ENCODE measurements at places on chromosomes 2 and 18.

- DNase-seq, result peak; percentile 21
Measured at GRCh38 chr2:85309699-85310321, 18.0 kb downstream of the TGOLN2 start.

DNA sequence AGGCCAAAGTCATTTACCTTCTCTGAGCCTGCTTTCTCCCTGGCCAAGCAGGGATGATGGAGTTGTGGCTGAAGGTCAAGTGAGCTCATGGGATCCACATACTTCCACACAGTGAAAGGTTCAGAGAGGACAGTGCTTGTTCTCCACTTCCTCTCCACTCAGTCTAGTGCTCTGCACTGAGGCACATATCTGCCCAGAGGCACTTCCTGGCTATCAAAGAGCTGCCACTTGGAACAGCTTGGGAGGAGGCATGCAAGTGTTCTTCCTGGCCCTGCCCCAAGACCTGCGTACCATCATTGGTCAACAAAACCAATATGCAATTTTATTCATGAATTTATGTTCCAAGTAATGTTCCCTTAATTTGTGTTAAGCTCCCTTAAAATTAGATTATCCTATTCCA lies 71.9 kb downstream of the RNF152 start:
- no peak for DNase-seq

DNA sequence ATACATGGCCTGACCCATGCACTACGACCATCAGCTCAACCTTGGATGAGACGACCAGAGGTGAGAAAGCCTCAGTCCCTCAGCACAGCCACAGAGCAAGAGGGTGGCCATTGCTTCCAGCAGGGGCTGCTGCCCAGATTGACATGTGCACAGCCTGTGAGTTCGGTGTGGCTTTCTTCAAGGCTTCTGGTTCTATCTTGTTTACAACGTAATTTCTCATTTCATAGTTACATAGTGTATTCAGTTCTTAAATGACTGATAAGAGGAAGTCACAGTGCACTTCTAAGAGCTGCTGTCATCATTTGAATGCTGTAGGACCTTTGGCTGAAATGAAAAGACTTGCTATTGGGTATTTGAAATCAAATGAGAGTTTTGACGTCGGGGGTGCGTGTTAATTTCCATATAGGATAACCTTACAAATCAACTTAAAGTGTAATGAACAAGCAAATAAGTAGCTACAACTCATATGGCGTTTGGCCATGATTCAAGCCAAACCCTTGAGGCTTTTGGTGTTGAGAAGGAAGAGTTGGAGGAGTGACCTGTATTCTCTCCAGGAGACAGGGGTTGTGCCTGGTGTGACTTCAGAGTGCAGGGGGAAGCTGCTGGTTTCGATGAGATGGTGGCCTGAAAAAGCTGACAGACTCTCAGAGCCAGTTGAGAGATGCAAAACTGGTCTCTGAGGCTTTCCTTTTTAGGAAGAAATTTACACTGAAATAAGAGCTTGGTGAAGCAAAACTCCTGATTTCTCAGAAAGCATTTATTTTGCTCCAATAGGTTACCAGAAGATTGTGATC lies 51.0 kb downstream of the TSHZ1 start:
- no peak for DNase-seq

DNA sequence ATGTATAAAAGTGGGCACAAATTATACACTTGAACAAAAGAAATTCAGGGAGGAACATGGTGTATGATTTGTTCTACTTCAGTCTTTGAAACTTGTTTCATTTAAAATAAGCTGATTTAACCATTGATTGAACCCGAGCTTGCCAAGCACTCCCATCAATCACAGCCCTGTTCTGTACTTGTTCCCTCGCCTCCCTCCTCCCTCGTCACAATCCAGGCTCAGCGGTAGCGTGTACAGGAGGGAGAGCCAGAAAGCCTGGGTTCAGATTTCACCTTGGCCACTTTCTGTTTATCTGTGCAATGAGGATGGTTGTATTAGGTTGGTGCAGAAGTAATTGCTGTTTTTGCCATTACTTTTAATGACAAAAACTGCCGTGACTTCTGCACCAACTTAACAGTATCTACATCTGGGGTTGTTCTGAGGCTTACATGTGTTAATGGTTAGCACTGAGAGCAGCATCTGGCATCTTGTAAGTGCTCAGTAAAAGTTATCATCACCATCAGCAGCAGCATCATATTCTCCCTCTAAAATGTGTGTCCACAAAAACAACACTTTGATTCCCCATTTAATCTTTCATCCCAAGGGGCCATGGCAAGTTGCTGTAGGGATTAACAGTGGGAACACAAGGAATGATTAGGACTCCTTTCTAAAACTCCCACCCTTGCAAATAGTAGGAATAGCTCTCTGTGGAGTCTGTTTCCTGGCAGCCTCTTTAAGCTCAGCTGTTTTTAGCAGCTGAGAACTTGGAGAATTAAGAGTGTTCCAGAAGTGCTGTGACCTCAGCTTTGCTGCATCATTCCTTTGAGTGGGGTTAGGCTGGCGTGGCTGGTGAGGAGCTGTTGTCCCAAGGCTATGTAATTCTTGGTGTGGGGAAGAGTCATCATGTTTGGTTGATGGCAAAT lies 4.7 kb downstream of the DPYSL5 start:
- no peak for DNase-seq

GRCh38 chr2:158507679-158508078 lies 50.9 kb downstream of the PKP4 start:
- no peak for DNase-seq

DNA sequence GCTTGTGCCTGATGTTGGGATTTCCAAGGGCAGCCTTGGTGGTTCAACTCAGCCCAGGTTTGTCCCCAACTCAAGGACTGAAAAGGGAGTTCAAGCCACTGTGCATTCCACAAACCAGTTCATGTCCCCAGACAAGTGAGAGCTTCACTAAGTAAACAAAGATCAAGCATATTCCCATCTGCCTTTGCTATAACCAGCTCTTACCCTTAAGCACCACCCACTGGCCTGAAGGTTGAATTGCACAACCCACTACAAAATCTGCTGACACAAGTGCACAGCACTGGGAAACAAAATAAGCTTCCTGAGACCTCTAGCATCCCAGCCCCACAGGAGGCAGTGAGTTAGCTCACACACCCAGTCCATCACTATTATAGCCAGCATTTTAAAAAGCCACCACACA lies 516.7 kb downstream of the NR4A2 start:
- DNase-seq, result no peak

GRCh38 chr2:189379731-189380261 lies 61.5 kb upstream of the WDR75 start:
- no peak for DNase-seq

DNA sequence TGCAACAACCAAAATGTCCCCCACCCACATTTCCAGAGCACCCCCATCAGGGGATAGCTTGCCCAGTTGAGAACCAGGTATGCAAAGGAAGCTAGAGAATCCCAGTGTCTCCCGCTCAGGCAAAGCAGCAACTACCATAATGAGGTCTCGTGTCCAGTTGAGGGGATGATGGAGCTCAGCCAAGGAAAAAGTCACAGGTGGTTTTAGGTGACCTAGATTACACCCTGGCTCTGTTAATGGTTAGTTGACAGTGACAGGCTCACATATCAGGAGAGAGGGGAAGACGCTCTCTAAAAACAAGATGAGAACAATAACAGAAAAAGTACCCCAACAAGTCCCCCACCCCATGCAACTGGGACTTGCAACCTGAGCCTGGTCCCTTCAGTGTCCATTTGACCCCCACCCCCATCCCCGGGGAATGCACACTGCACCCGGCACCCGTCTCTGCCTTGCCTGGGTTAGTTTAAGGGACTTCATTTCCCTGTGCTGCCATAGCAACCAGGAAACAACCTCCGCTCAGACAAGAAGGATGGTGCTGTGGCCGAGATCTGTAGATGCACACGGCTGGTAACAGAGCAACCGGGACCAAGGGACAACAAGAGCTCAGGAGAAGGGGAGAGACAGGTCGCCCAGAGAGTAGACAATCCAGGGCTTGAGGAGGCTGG lies at the start of gene KIAA2012:
Gene KIAA2012 (plus strand): TSS at position 519 of the 665 bp plus-strand sequence. CDS start 373 bp downstream, outside the sequence.
- DNase-seq, result no peak

GRCh38 chr2:45014016-45014702 lies 4.9 kb upstream of the SIX2 start:
- DNase-seq, result no peak

DNA sequence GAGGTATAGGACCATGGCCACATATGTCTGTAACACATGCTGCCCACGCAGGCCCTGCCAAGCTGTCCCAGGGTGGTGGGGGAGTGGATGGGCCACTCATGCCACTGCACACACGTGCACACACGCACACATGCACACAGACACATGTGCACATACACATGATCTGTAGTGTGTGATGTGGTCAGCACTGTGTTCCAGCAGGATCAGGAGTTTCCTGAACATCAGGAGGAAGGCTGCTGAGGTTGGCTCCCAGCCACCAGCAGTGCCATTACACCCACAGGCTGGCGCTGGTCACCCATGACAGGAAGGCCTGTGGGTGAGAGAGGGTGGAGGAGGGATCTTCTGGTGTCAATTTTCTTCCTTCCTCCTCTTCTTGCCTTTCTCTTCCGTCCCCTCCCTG lies 44.7 kb downstream of the POMC start:
- no peak for DNase-seq

- DNase-seq, result no peak
Measured at GRCh38 chr2:220096406-220096805, 469.0 kb downstream of the SLC4A3 start.

DNA sequence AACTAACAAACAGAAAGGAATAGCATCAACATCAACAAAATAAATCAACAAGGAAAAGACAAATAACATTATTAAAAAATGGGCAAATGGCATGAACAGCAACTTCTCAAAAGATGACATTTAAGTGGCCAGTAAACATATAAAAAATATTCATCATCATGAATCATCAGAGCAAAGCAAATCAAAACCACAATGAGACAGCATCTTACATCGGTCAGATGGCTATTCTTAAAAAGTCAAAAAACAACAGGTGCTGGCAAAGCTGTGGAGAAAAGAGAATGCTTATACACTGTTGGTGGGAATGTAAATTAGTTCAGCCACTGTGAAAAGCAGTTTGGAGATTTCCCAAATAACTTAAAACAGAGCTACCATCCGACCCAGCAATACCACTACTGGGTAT lies 327.1 kb downstream of the CMPK2 start:
- DNase-seq, result no peak

DNA sequence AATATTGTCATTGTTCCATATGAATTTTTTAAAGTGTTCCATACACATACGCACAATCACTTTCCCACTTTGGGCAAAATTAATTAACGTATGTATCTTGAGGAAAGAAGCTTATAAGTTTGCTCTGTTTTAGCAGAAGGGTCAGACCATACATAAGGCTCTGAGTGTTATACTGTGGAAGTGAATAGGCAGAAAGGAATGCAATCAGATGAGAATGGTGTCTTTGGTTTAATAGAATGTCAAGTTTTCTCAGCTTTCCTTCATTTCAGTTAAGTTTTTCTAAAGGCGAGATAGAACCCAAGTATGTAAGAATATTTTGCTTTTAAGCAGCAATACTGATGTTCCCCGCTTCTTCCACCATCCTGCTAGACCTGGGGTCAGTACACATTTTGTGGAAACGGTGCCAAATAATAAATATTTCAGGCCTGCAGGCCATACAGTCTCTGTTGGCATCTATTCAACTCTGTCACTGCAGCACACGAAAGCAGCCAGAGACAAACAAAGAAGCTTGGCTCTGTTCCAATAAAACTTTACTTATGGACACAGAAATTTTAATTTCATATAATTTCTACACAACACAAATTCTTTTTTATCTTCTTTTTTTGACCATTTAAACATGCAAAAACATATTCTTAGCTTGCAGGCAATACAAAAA lies 100.6 kb downstream of the UPP2 start:
- DNase-seq, result no peak

- no peak for DNase-seq
Measured at GRCh38 chr2:230925443-230925878, 419 bp upstream of the GPR55 start.

DNA sequence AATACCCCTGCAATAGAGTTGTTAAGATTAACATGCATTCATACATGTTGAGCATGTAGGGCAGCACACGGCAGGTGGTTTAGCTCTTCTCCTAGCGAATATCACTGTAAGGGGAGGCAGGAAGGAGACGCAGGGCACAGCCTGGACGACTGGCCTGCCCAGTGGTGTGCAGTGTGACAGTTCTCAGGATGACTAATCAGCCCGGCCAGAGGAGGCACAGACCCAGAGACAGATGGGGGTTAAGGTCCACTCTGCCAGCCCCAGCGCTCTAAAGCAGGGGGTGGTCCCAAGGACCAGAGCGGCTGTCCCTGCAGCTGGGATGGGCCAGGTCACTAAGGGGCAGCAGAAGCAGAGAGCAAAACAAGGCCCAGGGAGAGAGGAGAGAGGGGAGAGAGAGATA lies 63.7 kb downstream of the RNF152 start:
- DNase-seq, result no peak

DNA sequence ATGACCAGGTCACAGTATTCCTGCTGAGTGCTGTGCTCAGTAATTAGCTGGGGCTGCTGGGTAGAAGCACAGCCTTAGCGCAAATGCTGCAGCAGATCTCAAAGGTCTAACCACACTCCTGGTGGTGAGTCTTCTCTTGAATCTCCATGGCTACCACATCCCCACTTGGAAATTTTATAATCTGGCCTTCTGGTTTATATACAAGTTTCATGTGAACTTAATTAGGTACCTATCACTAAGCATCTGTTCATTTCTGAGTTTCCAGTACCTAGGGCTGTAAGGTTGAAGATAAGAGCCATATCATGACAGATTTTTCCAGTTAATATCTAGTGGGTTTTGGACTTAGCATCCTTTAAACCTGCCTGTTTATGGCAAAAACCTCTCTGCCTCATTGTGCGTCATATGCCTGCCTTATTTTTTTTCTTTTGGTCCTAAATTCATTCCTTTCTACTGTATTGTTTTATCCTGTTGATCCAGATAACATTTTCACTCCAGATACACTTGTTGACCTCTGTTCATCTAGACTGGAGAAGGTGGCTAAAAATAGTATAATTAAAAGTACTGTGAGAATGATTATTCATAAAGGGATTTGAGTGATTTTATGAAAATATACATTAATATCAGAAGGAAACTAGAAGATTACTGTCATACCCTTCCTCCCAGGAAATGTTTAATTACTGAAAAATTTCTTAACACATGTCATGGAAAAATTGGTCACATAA lies 168.4 kb upstream of the THUMPD2 start:
- no peak for DNase-seq

- DNase-seq, result no peak
Measured at GRCh38 chr2:163558251-163559021, 177.4 kb downstream of the FIGN start.

- DNase-seq, result no peak
Measured at GRCh38 chr2:134900151-134900550, 18.5 kb upstream of the CCNT2 start.

DNA sequence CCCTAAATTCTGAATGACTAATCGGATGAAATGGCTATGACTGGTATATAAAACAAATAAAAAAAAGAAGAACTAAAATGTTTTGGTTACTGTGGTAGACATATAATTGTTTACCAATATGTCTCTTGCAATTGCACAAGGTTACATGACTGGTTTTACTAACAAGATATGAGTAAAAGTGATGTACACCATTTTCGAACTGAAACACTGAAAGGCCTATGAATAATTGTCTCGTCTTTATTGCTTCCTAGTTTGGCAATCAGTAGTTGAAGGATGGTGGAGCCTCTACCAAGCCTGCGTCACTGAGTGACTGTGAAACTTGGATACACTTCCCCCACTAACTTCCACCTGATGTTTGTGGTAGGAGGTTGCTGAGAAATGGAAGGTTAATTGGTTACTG lies 16.5 kb downstream of the CDH19 start:
- no peak for DNase-seq

- no peak for DNase-seq
Measured at GRCh38 chr2:199463708-199464605, 6.2 kb upstream of the SATB2 start.

- no peak for DNase-seq
Measured at GRCh38 chr2:168732100-168732499, 70.3 kb upstream of the NOSTRIN start.

GRCh38 chr18:2967357-2967756 lies 45.6 kb downstream of the LPIN2 start:
- DNase-seq, result no peak

All from CD4-positive, alpha-beta T cell treated with Interleukin-10 for 1 hour (primary cell).